ENCODE measurements at places on chromosomes 3 and 15.

DNA sequence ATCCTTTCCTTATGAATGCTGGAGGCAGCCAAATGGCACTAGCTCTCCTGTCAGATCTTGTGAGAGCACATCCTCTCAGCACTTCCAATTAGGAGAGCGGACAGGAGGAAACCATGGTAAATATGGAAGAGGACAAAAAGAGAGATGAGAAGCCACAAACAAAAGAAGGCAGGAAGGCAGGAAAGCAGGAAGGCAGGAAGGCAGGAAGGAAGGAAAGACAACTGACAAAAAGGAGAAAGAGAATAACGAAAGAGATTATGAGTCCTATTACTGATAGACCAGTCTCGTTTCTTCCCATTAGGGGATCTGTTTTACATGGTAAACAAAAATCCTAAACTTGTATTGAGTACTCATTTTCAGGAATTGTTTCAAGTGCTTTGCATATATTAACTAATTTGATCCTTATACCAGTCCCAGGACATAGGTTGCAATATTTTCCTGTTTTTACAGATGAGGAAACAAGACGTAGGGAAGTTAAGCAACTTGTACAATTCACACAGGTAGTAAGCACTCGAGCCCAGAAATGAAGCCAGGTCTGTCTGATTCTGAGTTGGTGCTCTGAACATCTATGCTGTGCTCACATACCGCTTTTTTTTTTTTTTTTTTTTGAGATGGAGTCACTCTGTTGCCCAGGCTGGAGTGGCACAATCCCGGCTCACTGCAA lies 4.2 kb downstream of the BCL2A1 start:
- no peak for DNase-seq

DNA sequence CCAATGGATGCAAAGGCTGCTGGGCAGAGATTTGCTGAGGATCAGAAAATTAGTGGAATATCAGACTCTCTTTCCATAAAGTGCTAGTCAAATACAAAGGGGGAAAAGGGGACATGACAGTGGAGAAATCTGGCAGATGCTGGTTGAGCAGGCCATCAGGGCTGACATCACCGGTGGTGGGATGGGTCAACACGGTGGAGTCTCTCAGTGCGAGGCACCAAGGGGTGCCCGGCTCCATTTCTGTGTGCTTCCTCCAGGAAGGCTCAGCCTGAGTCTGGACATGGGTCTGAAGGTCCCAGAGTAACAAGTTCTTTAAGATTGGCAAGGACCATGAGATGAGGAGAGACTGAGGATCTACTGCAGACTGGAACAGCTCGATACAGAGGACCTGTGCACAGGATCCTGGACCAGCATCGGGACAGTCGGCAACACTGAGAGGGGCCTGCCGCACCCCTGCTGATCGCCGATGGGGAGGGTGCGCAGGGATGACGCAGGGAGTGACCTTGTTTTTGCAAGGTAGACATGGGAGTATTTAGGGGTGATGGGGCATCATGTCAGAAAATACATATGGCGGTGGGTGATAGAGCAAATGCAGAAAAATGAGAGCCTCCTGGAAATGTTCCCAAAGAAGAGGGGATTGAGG lies 92.7 kb downstream of the SEC22A start:
- DNase-seq = no peak

DNA sequence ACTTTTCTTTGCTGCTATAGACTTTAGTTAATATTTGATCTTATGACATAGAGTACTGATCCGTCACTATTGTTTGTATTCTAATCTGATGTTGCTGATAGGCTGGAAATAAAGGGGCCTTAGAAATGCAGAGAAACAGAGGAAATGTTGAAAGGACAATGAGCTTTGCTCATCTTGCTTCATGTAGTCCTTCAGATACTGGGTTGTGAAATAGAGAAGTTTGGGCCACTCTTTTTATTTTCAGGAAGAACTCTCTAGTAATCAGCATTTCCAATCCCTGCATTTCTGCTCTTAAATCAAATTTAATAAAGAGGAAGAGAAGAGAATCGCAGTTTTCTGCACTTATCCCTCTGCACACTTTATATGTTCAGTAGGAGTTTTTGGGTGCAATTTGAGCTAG lies 192.8 kb upstream of the THBS1 start:
- DNase-seq = no peak

- DNase-seq = no peak
Observed at GRCh38 chr3:33047842-33048834, 48.8 kb downstream of the GLB1 start.

GRCh38 chr3:192482391-192482790 lies 244.9 kb downstream of the FGF12 start:
- DNase-seq = no peak
